CD4-positive, alpha-beta T cell treated with Interferon alpha-2 for 1 hour (primary cell): ENCODE measurements at places on chromosomes 2 and 18.

GRCh38 chr2:223837287-223838061 is at the start of gene AP1S3:
AP1S3 (minus strand) TSS chr2:223837582; CDS start chr2:223837450, 132 bp downstream.
- peak; percentile 71 for DNase-seq

- no peak for DNase-seq
Observed at GRCh38 chr2:42930025-42930581, 137.7 kb upstream of the HAAO start.

GRCh38 chr2:39304729-39305128 is 61.0 kb upstream of the CDKL4 start:
- no peak for DNase-seq

- DNase-seq = no peak
Observed at GRCh38 chr2:239261796-239262483, 138.9 kb downstream of the HDAC4 start.

- DNase-seq = no peak
Observed at GRCh38 chr2:100722125-100722524, 97.8 kb upstream of the NPAS2 start.

- DNase-seq = no peak
Observed at GRCh38 chr2:55478610-55479304, 40.8 kb upstream of the CFAP36 start.

DNA sequence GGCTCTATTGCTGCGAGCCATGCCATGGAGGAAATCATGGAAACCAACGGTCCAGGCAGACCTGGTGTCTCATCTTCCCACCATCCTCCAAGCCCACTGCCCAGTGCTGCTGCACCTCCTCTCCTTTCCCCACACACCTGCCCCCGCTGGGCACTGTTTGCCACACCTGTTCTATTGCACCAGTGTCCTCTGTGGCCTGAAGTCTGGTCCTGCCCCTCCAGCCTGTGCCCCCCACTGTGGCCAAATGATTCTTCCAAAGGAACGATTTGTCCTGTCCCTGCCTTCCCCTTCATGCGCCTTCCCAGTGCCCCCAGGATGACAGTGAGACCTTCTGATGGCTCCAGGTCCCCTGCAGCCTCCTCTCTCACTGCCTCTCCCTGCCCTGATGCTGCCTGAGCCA is 101.9 kb upstream of the TWIST2 start:
- no peak for DNase-seq
